Activated CD4-positive, alpha-beta memory T cell treated with anti-CD3 and anti-CD28 coated beads for 36 hours (primary cell): ENCODE measurements at places on chromosomes 1 and 21.

GRCh38 chr1:237749122-237749521 is 141.6 kb downstream of the ZP4 start:
- DNase-seq, result no peak

DNA sequence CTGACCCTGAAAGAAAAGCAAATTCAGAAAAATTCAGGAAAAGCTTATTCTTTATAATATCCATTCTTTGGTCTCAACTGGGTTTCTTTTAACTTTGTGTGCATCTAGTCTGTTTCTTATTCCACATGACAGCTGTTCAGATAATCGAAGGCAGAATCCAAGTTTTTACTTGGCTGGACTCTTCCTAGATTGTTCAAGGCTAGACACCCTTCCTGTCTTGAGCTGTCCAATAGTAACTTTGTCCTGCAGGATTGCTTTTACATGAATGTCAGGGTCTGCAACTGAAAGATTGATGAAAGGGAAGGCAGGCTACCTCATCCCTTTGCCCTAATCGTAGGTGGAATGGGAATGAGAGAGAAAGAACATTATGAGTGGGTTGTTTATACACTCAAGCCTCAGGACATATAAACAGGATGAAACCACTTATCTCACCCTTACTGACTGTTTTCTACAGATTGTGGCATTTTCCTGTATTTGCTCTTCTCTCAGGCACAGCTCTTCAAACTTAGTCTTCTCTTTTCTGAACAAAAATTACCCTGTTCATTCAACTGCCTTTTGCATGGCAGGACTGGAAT is 76.9 kb downstream of the LEPR start:
- no peak for DNase-seq

GRCh38 chr1:201149400-201149799 is 4.9 kb downstream of the TMEM9 start:
- no peak for DNase-seq

DNA sequence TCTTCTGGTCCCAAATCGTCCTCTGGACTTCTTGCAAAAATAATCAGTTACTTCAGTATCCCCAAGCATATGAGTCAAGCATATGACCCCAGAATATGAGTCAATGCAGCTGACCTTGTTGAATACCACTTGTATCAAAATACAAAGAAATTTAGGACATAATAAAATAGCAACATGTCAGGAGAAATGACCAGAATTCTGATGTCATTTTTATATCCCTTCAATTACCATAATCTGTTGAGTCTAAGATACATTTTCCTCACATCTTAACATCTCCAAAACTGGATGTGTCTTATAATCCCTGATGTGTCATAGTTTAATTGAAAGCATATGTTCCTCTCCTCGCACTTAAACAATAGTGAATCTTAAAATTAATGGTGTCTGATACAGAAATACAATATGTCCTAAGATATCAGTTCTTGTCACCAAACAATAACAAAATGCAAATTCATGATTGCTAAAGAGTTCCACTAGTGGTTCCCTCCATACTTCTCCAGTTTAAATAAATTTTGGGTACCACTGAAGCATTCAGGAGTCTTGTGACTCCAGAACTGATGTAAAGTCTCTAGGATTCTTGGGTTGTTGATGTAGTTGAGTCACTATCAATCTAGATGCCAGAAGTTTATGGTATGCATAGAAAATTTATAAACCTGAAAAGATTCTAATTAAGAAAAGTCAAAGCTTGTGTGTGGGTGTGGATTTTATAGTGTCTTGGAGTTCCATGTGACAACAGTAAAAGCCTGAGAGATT is 41.8 kb downstream of the KIFAP3 start:
- DNase-seq, result no peak

GRCh38 chr1:94314222-94314858 is 77.0 kb upstream of the ARHGAP29 start:
- DNase-seq, result no peak

DNA sequence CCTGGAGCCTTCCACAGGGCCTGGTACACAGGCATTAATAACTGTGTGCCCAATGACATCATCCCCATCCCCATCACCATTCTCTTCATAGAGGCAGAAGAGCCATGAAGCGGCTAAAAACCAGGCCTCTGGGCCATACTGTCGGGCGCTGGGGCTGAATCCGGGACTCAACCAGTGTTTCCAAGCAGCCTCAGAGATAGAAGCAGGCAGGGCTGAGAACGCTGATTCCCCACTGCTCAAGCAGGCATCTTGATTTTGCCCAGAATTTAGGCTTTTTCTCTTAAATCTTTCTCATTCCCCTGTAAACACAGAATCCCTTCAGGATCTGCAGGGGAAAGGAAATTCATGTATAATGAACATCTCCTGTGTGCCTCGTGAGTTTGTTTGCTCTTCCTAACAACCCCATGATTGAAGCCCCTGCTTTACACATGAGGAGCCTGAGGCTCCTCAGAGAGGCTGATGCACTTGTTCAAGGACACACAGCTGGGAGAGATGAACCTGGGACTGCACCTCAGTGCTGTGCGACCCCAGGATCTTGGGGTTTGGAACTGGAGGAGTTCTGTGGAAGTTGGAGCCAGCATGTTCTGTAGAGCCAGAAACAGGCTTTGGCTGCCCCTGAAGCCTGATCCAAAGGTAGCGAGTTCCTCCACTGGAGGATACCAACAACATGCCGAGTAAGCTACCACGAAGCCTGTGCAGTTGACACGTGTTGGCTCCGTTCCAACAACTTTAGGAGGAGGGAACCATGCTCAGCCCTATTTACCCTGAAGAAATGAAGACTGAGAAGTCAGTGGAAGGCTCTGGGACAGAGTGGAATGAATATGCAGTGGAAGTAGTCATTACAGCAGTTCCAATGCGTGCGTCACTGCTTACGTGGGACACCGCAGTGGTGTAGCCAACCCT is 55.5 kb downstream of the EDN2 start:
- DNase-seq, result no peak

GRCh38 chr1:94253456-94254017 is 16.2 kb upstream of the ARHGAP29 start:
- no peak for DNase-seq

DNA sequence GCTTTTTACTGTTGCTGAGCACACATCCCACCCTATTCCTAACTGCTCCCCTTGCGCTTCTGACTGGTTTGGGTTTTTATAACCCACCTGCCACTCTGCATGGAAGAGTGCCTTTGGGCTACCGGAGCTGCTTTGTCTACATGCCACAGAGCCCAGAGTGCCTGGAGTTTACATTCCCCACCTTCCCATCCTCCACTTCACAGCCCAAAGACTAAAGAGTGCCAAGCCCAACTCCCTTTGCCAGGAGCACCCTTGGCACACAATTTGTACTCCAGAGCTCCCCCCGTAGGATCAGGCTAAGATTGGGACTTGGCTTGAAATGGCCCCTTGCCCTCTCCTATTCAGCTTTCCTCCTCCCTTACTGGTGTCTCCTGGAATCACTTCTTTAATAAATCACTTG is 63.3 kb downstream of the LHX9 start:
- DNase-seq, result no peak

- DNase-seq, result no peak
Observed at GRCh38 chr1:244653439-244654107, 647 bp downstream of the DESI2 start.

DNA sequence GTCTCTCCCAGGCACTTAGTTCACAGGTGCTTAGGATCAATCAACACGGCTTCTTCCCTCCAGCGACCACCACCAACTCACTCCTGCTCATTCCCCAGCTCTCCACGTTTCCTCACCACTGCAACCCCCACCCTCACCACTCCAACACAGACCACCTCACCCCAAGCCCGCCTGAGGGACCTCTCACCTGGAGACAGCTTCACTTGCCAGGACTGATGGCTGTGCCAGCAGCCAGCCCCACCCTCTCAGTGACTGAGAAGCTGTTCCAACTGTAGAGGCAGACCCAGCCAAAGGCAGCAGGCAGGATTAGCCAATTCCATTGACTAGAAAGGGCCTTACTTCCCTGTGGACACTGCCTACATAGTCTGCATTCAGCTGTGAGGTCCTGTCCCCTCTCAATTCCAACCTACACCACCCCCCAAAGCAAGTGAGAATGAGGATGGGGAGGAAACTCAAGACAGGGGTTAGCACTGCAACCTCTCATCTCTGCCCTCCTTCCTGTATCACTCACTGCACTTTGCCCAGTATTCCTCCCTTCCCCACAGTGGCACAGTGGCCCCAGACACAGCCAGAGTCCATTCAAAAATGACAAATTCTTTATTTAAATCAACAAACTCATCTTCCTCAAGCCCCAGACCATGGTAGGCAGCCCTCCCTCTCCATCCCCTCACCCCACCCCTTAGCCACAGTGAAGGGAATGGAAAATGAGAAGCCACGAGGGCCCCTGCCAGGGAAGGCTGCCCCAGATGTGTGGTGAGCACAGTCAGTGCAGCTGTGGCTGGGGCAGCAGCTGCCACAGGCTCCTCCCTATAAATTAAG is 7.6 kb downstream of the TAGLN2 start:
- no peak for DNase-seq

DNA sequence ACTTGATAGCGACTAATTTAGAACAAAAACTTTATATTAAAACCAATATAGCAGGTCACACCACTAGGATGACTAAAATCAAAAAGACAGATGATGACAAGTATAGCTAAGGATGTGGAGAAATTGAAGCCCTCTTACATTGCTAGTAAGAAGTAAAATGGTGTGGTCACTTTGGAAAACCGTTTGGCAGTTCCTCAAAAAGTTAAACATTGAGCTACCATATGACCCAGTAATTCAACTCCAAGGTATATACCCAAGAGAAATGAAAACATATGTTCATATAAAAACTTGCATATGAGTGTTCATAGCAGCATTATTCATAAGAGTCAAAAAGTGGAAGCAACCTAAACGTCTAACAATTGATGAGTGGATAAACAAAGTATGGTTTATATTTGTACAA is 13.0 kb upstream of the SERINC2 start:
- DNase-seq, result no peak

- DNase-seq, result no peak
Observed at GRCh38 chr1:195082183-195082582, 1526.1 kb downstream of the KCNT2 start.

DNA sequence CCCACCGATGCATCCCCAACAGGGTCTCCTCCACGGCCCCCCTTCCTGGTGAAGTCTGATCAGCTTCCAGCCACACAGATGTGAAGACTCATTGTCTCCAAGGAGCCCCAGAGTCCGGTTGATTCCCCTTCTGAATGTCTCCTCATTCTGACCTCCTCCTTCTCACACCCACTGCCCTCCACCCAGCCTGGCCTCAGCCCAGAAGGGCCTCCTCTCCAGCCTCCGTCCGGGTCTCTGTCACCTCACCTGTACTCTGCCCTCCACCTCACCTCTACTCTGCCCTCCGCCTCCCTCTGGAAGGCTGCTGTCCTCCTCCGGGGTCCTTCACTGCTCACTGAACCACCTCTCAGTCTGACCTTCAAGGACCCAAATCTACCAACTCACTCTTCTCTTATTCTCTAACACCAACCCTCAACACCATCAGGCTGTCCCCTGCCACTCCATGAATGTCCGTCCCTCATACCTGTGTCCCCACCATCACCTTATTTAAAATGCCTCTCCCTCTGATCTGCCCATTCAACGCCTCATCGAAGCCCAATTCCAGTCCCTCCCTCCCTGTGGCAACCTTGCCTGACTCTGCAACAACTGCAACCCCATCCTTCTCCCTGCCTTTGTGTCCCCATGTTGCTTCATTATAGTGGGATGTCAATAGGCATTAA is 201.2 kb downstream of the TOMM20 start:
- no peak for DNase-seq

DNA sequence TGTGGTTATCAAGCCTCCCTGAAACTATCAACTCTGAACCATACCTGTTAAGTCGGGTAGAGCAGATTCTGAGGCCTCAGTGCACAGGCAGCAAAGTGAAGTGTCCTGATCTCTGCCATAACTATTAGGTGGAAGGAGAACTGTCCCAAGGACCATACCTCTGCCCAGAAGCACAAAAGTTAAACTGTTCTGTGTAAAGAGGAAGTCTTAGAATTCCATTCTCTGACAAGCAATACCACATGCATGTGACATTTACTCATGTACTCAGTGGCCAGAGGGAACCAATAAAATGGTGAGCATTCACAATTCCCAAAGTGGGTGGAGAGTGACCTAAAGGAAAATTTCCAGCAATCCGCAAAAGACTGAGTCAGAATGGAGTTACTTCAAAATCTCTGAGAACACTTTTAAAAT is 61.0 kb downstream of the TOR3A start:
- no peak for DNase-seq

DNA sequence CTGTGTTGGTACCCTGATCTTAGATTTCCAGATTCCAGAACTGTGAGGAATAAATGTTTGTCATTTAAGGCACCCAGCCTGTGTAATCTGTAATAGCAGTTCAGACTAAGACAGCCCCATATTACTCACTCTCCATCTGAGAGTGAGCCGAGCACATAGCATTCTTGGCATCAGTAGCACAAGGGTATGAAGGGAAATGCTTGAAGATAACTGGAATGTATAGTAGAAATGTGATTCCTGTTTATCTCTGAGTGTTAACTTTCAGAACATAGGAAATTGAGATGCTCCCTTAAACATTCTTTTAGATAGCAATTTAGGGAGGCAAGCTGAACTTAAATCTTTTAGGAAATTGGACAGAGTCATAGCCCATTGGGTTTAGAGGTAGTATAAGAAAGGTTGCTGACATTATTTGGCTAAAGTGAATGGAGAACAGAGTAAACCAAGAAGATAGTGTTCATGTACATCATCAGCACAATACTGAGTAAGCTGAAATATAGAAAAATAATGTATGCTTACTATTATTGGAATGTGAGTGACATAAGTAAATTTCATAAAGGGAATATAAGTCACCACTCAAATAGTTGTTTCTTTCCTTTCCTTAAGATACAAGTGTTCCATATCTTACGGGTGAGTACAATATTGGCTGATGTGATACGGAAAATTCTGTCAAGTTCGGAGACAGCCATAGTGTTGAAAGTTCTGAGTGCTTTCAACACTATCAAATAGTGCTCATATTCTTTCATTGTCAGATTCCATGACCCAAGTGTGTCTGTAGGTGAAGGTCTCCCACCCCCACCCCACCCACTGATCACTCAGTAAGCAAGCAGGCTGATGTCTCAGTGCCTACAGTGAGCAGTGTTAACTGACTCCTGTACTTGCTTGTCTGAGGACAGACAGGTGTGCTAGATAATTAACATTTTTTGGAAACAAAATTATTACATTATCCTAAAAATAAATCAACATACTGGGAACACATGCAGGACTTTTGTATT is 73.7 kb downstream of the LRRC8D start:
- no peak for DNase-seq

DNA sequence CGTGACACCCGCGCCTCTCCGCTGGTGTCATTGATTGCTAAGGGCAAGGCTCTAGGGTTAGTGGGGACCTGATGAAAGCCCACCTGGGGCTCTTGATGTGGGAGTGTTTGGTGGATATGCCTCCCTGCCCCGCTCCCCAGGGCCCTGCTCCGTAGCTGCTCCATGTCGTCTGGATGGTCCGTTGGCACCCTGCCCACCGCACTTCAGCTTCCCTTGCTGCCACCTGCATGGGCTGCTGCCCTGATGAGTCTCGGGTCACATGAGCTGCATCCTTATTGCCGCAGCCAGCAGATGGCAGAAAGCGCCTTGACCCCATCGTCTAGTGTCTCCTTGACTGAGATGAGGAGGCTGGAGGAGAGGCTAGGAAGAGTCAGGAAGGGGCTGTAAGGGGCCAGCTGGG is 439.4 kb downstream of the CAMTA1 start:
- DNase-seq, result peak; percentile 10
